T47D (cell line): ENCODE measurements at places on chromosomes 13 and 19.

GRCh38 chr19:41156207-41156606 lies 36.8 kb upstream of the CYP2S1 start:
- no peak for DNase-seq

GRCh38 chr19:52007806-52008557 lies at the start of gene ZNF615:
Gene ZNF615, minus strand, starts transcription at chr19:52008211. Its CDS starts 4,500 bp downstream, at chr19:52003711.
- peak; percentile 22 for DNase-seq

DNA sequence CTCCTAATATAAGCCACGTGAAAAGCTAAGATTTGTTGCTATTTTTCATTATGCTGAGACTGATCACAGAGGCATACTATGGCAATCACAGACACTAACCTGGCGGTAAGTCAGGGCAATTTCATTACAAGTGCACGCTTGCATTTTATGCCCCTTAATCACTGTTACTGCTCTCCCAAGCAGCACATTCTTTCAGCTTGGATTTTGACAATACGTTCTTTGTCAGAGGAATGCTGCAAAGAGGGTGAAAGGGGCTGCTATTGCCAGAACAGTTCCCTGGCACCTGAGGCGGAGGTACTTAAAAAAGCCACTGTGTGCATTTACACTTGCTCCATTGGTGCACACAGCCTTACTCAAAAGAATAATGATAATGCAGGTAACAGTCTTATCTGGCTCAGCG lies 346.6 kb downstream of the RFC3 start:
- no peak for DNase-seq

DNA sequence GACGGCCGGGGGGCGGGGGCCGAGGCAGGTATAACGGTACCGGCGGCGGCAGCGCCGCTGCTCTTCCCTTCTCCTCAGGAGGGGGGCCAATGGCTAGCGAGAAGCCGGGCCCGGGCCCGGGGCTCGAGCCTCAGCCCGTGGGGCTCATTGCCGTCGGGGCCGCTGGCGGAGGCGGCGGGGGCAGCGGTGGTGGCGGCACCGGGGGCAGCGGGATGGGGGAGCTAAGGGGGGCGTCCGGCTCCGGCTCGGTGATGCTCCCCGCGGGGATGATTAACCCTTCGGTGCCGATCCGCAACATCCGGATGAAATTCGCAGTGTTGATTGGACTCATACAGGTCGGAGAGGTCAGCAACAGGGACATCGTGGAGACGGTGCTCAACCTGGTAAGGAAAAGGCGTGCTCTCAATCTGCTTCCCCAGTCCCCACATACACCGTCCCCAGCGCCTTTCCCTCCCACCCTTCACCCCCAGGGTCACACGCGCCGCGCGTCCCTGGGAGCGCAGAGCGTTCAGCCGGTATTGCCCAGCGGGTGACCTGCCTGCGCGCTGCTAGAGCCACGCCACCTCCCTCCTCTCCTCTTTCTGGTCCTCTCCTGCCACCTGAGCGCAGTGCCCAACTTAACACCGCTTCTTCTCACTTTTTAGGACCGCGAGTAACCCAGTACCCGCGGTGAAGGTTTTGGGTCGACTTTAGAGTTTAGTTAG lies 814 bp downstream of the NBEA start:
- DNase-seq = peak; percentile 20

DNA sequence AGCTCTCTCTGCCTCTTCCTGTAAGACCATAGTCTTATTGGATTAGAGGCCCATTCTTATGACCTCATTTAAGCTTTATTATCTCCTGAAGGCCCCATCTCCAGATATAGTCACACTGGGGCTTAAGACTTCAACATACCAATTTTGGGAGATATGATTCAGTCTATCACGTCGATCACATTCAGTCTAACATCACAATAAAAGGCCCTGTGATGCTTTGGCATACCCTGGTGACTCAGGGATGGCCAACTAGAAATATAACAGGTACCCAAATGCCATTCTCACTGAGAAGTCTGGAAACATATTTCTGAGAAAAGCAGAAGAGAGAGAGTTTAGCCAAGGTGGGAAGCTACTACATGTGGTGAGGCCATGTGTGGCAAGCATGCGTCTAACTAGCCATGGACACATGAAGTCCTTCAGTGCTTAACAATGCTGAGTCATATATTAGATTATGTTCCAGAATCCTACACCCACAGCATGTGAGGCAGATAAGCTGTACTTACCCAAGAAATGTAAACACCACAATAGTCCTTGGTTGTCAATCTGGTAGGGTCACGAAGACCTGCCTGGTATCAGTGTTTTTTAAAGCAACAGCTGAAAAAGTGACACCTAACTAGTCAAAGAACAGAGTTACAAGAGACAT lies 485.1 kb downstream of the FOXO1 start:
- no peak for DNase-seq

GRCh38 chr19:44025217-44025936 lies at the start of gene ZNF222:
Gene ZNF222, plus strand, starts transcription at chr19:44025379. Its CDS starts 58 bp downstream, at chr19:44025437.
- DNase-seq = peak; percentile 88

- DNase-seq = no peak
These were observed 373.4 kb downstream of the SLITRK1 start for GRCh38 chr13:83508771-83509301.

DNA sequence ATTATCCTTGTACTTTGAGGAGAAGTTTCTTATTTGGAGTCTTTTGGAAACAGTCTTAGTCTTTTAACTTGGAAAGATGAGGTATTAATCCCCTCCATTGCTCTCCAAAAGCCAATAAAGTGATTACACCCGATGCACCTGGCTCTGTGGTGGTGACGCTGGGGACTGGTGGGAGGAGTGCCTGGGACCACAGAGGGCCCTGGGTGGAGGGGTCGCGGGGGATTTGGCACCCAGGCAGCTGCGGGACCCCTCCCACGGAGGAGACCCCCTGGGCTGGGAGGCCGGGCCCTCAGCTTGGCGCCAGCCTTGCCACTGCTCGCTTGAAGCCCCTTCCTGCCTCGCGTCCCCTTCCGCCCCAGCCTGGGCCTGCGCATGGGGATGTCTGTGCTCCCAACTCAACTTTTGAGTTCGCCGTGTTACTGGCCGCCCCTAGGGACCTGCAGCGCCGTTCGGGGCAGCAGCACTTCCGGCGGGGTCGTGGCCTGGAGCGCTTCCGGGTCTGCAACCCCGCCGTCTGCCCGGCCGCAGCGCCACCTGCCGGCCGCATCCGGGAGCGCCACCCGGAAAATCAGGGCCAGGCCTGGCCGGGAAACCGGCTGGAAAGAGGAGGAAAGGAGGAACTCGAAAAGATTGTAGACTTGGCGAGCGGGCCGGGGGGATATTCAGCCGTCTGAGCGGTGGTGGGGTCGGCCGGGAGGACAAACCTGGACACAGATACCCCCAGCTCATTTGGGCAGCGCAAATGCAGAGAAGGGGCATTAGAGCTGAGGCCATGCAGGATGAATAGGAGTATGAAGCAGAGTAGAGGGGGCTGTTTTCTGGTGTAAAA lies 8.4 kb downstream of the PEAK3 start:
- peak; percentile 70 for DNase-seq

GRCh38 chr19:3309724-3310123 lies 56.7 kb upstream of the NFIC start:
- DNase-seq = no peak

DNA sequence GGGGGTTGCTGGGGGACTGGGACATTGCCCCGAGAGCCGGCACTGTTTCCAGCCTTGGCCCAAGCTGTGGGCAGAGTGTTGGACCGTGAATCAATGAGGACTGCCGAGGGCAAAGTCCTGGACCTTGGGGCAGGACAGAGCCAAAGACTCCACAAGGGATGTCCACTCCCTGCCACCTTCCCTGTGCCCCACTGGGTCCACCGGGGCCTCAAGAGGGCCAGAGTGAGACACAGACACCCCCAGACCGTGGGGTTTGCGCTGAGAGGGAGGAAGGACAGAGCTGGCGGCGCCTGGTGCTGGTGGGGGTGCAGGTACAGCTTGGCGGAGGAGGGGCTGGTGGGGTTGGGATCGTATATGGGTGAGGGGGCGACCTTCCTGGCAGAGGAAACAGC lies 11.8 kb downstream of the MAST3 start:
- no peak for DNase-seq

DNA sequence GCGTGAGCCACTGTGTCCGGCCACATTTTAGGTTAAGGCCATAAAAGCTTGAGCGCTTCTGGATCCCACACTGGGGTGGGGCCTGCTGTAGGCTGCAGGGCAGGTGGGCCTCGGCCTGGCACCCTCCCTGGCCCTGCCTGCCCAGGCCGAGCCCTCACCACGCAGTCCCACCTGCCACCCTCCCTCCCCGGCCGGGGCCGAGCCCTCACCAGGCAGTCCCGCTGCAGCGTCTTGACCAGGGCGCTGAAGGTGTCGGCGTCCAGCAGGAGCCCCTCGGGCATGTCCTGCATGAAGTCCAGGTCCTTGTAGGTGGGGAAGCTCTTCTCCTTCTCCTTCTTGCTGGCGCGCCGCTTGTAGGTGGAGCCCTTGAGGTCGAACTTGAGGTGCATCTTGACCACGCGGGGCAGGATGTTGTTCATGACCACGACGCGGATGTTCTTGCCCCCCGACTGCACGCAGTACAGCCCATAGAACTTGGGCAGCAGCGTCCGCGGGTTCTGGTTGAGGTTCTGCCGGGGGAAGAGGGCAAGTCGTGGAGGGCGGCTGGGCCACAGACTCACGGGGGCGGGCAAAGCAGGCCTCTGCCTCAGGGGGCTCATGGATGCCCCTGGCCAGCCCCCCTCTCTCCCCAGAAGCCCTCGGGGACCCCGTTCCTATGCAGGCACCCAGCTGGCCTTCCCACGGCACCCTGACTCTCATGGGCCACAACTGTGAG lies 26.6 kb upstream of the CACTIN start:
- no peak for DNase-seq

- no peak for DNase-seq
These were observed 5.7 kb downstream of the ZNF558 start for GRCh38 chr19:8826371-8826770.

DNA sequence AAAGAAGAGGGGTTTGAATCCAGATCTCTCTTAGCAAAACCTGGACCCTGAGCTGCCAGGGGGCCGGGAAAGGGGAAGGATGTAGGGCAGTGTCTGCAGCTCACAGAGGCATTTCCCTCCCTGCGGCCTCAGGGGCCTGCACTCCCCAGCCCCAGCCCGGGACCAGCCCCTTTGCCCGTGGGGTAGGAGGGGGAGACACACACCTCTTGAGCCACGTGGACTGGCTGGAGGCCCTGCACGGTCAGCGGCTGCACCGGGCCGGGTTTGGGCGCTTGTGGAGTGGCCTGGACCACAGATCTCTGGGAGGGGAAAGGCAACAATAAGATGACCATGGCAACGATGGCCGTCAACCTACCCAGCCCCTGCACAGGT lies 26.9 kb downstream of the RFX1 start:
- DNase-seq = no peak

DNA sequence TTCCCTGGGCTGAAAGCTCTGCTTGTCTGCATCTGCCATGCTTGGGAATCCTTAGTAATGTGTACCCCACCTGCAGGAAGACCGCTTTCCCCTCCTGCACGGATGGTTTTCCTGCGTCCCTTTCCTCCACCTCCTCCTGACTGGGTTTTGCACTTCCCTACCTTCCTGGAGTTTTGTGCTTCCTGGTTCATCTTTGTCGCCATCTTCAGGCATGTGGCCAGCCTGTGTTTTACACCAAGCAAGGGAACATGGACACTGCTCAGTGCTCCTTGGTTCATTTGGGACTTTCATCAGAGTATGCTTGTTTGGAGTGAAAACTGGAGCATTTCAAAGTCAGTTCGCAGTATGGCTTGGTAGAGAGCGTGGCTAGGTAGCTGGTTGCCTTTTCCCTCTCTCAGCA lies 30.7 kb downstream of the ERICH6B start:
- DNase-seq = no peak

GRCh38 chr13:73731564-73731963 lies 402.6 kb downstream of the KLF12 start:
- DNase-seq = no peak

DNA sequence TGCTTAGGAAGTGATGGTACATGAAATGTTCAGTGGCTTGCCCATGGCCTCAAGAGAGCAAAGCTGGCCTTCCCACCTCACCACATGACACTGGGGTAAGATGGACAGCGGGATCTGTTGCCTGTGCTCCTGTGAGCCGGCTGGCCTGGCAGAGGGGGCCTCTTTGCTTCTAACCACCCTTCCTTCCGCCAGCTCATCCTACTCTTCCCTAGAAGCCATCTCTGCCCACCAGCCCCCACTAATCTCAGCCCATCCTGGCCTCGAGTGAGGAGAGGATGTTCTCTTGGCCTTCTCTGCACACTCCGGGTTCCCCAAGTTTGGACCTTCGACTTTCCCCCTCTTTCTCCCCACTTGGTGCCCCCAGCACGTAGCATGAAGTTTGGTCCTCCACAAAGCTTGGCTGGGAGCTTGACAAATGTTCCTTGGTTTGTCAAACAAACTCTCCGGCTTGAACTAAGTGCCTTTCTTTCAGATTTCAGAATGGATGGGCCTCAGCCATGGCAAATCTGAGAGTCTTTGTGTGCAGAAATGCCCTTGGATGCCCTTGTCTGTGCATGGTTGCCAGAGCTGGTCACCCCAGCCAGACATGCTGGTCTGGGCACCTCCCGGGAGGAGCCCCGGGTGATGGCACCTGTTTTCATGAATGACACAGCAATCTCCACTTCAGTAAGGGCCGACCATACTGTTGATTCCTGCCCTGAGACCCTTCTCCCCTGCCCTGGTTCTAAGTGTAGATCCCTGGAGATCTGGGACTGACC lies 145.5 kb downstream of the URI1 start:
- DNase-seq = no peak

DNA sequence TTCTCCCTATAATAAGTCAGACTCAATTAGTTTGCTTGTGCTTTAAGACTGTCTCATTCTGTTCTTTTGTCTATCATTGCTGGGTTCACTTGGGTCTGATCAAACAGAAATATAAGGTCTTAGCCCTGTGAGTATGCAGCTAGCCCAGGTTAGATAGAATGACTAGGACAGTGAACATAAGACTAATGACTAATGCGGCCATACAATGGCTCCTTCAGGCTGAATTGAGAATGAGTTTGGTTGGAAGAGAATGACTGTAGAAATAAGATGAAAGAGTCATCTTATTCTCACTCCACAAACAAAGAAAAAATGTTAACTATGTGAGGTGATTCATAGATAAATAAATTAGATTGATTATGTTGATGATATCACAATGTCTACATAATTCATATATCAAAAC lies 50.1 kb upstream of the OBI1 start:
- DNase-seq = no peak

GRCh38 chr19:1133471-1133929 lies 29.7 kb downstream of the GPX4 start:
- DNase-seq = no peak

GRCh38 chr13:22487932-22488331 lies 692.8 kb upstream of the SGCG start:
- no peak for DNase-seq

DNA sequence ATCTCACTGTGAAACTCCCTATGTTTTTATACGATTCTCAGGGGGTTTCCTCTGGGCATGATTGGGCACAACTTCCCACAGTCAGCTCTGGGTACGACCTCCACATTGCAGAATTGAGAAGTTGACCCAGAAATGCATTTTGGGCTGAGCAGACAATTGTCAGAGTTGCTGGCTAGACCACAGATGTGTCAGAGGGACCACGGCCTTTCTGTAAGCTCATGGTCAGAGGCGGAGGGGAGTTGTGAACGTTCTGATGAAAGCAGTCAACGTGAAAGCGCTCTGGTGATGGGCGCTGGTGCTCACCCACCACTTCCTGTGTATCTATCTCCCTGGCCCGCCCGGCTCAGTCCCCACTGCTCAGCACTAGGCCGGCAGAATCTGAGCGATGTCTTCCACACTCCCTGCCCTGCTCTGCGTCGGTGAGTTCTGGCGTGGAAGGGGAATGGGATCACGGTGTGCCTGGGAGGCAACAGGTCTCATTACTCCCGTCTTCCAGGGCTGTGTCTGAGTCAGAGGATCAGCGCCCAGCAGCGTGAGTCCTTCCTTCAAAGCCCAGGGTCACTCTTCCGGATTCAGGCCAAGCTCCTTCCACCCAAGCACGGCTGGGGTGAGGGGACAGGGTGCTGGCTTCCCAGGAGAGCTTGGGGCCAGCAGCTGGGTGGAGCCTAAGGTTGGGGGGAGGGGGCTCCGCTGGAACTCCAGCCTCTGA lies at the start of gene NCR1:
Gene NCR1, plus strand, starts transcription at position 346 of the 709 bp plus-strand sequence. Its CDS starts 40 bp downstream, at position 386.
- DNase-seq = no peak
